ENCODE measurements at places on chromosomes 16 and 17.

DNA sequence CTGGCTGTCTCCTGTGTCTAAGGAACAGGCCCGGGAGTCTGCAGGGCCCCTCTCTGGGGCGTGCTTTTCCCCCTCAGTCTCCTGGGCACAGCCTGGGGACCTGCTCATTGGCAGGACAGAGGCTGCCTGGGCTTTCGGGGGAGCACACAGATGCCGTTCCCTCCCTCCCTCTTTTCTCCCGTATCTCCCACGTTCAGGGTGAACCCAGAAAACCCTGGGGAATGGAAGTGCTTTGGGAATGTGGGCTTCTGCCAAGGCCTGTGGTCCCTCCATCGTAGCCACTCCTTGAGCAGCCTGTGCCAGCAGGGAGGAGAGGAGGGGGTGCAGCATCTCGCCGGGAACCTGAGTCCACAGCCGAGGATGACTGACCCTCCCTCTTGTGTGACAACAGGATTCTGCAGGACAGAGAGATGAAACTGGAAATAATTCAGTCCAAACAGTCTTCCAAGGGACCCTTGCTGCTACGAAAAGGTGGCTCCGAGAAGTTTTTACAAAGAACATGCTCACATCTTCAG is 52.0 kb downstream of the RNF213 start:
- DNase-seq = no peak

DNA sequence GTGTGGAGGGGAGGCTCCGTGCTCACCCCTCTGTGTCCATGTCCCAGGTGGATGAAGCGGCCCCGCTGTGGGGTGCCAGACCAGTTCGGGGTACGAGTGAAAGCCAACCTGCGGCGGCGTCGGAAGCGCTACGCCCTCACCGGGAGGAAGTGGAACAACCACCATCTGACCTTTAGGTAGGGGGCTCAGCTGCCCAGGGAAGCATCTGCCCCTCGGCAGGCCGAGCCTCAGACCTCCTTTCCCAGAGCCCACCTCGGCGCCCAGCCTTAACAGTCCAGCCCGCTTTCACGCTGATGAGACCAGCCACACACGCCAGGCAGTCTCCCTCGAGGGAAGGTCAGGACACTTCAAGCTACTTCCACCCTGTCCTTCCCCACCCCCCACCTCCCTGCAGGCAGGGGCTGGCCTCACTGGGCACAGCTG is 12.7 kb downstream of the MMP15 start:
- no peak for DNase-seq

DNA sequence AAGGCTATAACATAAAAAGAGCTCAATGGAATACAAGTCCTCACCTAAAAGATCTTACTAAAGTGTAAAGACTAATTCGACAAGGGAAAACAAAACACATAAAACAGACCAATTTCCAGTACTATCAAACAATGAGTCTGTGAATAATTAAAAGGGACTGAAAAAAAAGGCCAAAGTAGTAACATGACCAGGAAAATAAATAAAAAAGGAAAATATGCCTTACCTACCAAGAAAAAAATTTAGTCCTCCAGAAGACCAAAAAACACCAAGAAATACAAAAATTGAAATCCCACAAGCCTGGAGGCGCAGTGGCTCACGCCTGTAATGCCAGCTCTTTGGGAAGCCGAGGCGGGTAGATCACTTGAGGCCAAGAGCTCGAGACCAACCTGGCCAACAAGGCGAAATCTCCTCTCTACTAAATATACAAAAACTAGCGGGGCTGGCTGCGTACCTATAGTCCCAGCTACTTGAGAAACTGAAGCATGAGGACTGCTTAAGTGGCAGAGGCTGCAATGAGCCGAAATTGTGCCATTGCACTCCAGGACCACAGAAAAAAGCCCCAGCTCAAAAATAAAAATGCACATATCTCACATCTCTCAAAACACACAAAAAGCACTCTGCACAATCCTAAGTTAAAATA is 60.8 kb downstream of the TEX14 start:
- DNase-seq = no peak

- DNase-seq = no peak
These were observed 36.0 kb downstream of the OSBPL7 start for GRCh38 chr17:47785538-47786123.

GRCh38 chr16:88831838-88832237 is 20.1 kb upstream of the APRT start:
- DNase-seq = no peak

- DNase-seq = no peak
These were observed 50.7 kb downstream of the GNA13 start for GRCh38 chr17:65005858-65006257.

DNA sequence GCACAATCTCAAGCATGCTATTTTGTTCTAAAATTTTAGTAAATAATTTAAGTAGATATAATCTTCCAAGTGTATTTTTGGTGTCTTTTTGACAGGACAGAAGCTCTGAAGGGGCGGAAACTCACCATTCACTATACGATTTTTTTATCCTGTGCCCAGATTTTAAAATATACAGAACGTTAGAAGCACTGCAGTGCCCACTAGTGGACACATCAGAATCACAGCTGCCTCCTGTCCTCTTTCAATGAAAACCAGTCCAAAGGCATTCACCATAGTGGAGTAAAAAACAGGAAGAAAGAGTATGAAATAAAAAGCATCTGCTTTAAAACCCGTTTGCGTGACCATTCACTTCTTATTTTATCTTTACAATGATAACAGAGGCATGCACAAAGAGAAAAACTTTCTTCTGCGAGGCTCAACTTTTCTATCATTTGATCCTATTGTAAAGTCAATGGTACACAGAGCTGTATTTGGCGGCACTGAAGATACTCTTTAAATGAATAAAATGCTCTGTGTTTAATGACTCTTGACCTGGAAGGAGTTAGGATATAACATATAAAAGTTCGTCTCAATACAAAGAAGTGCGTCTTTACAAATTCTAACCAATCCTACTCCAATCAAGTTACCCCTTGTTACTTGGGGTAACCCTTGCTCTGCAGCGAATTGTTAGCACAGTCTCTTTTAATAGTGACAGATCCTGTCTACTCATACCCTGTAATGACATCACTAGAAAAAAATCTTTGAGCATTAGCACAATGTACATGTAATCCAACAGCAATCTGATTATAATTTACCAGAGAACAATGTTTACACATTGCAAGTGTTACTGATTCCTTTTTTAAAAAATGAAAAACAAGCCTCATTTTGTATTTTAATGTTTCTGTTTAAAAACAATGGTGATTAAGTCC is 339.8 kb upstream of the PSMD7 start:
- peak; percentile 30 for DNase-seq

GRCh38 chr16:56776562-56776961 is 46.6 kb downstream of the NUP93 start:
- no peak for DNase-seq

GRCh38 chr16:47320546-47321310 is 140.1 kb downstream of the ITFG1 start:
- DNase-seq = no peak

DNA sequence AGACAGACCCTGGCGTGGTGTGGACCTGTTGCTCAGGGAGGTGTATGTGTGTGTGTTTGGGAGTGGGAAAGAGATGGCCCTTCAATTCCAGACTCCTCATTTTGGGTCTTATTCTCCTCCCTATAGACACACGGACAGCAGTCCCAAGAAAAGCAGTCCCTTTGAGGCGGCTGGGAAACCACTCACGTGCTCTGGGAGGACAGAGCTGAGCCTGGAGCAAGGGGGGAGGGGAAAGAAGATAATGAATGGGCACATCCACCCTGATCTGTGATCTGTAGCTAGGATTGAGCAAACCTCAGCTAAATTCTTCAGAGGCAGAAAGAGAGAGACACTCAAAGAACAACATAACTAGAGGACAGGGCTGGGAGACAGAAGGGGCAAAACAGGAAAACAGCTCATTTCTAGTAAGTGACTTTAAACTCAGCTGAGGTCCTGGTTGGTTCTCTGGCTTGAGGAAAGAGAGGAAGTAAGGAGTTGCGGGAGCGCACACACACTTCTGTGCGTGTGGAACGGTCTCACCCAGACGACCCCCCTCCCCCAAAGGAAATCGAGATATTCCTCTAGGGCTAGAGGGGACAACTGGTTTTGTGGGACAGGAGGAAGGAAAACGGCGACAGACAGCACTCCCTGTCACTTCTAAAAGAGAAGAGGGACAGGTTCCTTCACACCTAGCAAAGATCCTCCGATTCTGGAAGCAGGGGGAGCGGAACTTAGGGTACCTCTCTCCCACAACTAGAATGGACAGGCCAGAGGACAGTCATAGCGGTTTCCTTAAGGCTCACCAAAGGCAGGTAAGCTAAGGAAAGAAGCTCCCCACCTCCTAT is 658 bp downstream of the RAB5C start:
- no peak for DNase-seq

GRCh38 chr17:1870592-1870991 is 40.8 kb downstream of the RPA1 start:
- no peak for DNase-seq

- no peak for DNase-seq
These were observed 1.7 kb upstream of the NLRP1 start for GRCh38 chr17:5585836-5586521.

GRCh38 chr16:21590796-21591195 is 8.6 kb upstream of the METTL9 start:
- DNase-seq = no peak

GRCh38 chr17:31469959-31470358 is 78.5 kb downstream of the RAB11FIP4 start:
- DNase-seq = no peak

DNA sequence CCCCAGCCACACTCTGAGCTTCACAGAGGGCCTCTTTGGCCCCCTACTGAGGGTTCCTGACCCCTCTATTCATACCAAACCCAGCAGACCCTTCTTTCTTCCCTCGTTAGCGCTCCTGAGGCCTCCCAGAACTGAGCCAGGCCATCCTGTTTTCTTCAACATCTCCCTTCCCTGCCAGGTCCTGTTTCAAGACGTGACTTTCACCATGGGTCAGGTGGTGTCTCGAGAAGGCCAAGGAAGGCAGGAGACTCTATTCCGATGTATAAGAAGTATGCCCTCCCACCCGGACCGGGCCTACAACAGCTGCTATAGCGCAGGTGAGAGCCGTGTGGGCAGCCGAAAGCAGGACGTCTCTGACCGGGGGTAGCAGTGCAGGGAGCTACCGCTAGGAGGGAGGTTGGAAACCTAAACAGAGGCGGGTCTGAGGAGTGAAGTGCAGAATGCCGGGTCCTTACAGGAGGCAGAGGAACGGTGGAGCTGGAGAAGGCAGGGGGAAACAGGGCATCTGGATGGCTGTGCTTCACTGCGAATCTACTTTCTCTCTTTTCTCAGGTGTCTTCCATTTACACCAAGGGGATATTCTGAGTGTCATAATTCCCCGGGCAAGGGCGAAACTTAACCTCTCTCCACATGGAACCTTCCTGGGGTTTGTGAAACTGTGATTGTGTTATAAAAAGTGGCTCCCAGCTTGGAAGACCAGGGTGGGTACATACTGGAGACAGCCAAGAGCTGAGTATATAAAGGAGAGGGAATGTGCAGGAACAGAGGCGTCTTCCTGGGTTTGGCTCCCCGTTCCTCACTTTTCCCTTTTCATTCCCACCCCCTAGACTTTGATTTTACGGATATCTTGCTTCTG is 1.3 kb upstream of the SENP3 start:
- no peak for DNase-seq

DNA sequence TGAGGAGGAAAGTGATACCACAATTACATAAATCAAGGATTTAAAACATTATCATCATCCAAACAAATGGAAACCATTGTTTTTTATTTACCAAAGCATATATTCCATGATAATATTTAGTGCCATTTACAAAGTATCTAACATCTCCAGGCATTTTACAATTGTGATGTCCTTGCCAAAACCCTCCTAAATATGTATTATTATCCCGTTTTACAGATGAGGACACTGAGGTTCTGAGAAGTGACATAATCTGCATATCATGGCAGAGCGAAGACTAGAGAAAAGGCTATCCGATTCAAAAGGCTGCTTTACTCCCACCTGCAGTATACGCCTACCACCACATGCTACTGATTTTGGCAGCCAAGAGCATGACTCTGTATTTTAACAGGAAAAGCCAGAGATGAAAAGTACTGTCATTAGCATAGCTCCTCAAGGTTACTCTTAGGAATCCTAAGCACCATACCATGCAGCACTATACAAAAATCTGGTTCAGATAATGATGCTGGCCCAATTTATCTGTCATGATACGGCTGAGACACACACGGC is 301.4 kb downstream of the CA10 start:
- DNase-seq = no peak

- no peak for DNase-seq
These were observed 36.0 kb upstream of the MLKL start for GRCh38 chr16:74736531-74737157.

GRCh38 chr16:47449788-47450187 is 11.1 kb downstream of the ITFG1 start:
- no peak for DNase-seq

DNA sequence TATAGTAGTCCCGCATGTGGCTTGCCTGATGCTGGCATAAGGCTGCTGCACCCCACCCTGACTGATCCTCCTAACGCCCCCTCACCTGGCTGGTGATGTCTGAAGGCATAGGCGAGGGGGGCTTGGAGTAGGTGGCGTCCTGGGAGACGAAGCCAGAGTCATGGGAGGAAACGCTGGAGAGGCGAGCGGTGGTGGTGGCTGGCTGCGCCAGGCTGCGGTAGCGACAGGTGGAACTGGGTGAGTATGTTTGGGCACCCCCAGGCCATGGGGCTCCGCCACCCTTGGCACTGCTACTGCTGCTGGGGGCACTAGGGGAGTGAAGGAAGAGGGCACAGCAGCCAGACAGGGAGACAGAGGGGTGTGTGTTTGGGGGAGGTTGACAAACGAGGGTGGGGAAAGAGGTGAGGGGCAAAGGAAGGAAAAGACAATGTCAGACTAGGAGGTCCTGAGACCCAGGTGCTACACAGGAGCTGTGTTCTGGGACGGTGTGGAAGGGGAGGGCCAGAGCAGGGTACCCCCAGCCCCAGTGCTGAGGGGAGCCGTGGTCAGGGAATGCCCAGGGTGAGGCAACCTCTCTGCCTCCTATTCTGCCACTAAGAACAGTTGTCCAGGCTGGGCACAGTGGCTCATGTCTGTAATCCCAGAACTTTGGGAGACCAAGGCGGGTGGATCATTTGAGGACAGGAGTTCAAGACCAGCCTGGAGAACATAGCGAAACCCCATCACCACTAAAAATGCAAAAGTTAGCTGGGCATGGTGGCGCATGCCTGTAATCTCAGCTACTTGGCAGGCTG is 11.4 kb downstream of the MTSS2 start:
- DNase-seq = no peak

- DNase-seq = no peak
These were observed 39.0 kb downstream of the TK2 start for GRCh38 chr16:66510711-66511601.

DNA sequence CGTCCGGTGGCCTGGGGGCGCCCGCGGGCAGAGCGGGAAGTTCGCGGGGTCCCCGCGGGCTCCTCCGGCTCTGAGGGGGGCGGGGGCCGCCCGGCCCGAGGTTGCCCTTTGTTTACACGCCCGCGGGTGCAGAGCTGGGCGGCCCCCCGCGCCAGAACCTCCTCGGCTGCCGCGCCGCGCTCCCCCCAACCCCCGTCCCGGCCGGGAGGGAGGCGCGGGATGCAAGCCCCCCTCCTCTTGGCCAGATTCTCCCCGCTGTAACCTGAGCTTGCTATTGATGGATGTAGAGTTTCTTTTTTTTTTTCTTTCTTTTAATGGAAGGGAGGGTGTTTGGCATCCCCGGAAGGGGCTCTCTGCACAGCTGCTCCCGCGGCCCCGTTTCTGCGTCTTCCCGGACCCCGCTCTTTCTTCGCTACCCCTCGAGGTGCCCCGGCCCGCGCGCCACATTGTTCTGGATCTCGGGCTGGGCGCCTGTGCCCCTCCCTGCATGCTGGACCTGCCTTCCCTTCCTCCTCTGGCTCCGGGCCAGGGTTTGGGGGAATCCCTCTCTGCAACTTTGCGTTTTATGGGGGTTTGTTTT is 646 bp downstream of the CBX2 start:
- DNase-seq = no peak

All from HS-5 (cell line).